ENCODE measurements at places on chromosomes 4 and X.

DNA sequence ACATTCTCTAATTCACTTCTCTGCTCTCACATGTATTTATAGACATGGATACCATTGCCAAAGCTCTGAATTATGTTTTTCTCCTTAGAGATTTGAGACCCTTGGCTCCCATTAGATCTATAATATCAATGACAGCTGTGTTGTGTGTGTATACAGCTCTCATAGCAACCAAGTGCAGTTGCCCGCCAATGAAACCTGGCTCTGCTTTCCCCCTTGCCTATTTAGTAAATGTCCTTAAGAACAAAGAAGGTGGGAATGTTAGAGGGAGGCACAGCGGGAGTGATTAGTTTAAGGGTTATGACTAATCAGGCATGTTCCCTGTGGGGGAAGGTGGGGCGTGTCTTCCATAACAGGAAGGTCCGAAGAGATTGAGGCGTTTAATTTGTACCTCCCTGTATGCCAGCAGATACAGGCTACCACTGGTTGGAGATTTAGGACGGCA lies 100.5 kb upstream of the TBC1D9 start:
- DNase-seq, result no peak

DNA sequence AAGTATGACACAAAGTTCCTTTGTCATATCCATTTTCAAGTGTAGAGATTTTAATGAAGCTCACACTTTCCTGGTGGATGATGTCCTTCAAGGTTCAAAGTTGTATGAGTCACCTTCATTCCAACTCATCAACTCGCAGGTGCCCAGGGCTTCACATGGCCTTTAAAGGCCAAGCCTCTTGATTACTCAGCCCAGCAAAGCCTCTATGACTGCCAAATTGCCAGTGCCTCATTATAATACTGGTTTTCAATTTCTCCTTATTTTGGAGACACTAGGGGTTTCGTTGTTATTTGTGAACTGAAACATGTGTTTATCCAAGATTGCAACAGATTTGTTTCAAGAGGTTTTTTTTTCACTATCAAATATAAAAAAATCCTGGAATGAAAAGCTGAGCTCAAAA lies 45.9 kb upstream of the PPP3CA start:
- no peak for DNase-seq

DNA sequence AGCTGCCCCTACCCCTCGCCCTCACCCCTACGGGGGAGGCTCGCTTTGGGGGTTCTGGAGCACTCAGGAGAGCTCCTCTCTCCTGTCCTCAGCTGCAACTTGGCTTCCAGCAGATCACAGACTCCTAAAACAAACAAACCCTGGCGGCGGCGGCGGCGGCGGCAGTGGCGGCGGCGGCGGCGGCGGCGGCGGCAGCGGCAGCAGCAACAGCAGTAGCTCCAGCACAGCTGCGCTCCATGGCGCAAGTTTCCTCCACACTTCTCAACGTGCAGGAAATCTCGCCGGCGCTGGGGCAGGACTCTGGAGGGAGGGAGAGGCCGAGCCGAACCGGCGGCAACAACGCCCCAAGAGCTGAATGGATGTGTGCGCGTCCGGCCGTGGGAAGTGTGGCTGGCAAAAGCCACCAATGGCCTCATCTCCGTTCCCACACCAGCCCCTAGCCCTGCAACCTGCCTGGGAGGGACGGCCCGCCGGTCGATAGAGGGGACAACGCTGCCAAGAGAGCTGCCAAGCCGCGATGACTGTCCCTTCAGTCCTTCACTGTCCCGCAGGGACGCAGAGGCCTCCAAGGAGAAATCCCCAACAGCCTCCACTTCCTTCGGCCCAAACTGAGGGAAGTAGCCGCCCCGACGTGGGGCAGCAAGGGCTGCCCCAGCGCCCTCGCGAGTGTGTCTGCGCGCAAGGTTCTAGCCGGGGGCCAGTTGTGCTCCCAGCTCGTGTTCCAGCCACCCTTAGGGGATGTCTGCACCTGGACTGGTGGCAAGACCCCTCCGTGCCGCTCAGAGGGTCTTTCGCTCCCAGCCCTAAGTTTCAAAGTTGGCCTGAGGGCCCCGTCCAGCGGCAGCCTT lies 775 bp downstream of the SHROOM4 start:
- no peak for DNase-seq

DNA sequence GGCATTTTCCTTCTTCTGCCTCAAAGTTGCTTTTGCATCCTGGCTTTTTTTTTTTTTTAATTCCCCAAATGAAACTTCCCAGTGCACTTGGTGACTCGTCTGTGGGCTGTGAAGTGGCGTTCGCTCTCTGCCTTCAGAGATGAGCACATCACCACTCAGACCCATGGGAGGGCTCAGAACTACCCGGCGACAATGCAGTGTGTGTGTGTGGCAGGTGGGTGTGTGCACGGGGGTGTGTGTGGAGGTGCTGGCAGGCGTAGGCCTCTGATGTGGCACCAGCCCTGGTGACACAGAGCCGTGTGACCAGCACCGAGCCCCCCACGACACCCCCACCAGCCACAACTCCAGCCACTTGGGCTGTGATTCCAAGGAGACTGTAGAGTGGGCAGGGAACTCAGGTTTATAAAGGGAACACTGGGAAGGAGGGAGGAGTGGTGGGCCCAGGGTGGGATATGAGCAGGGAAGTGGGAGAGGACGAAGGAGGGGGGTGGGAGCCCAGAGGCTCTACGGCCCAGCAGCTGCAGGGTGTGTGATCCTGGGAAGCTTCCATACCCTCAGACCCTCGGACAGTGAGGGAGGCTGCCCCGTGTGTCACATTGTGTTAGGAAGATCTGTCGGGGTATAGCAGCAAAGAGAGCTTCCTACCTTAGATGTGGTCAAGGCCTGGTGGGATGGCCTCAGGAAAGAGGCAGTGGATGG lies 6.0 kb upstream of the WFS1 start:
- no peak for DNase-seq

DNA sequence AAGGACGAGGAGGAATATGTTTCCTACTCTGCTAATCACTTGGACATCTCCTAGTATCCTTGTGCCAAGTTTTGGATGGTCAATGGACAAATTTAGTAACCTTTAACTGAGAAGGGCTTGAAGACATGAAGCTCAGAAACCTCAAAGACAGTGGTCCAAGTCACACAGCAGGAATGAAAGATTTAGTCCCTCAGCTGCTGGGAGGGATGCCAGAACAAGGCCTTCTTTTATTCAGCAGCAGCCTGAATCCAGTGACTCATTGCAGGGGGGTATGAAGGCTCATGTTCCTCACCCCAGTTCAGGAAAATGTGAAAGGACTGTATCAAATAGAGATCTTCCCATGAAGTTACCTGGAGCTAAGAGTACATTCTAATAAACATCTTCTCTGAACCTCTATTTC lies 214.9 kb upstream of the UGT8 start:
- DNase-seq, result peak; percentile 72

- DNase-seq, result peak; percentile 46
These were observed 177.6 kb downstream of the IQCM start for GRCh38 chr4:149638073-149638472.

GRCh38 chr4:145904413-145905177 lies 34.0 kb downstream of the ZNF827 start:
- DNase-seq, result no peak

- DNase-seq, result no peak
These were observed 51.4 kb downstream of the ATOH1 start for GRCh38 chr4:93879919-93880318.

GRCh38 chrX:32525234-32525633 lies 686.1 kb downstream of the DMD start:
- no peak for DNase-seq

- no peak for DNase-seq
These were observed 546 bp downstream of the ZRSR2 start for GRCh38 chrX:15790769-15791290.

DNA sequence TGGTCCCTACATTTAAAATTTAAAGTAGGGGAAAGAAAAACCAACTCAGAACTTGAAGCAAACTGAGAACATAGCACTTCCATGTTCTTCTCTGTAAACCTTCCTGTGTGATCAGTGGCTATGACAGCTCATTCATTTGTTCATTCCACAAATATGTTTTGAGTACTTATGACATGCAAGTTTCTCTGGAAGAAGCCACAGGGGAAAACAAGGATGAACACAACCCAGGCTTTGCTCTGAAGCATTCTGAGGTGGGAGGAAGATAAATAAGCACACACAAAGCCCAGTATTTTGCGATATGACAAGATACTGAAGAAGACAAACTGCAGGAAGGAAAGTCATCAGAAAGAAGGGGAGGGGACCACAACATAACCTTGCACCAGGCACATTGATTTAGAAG lies 96.4 kb downstream of the CHIC2 start:
- DNase-seq, result no peak

- DNase-seq, result no peak
These were observed 100.6 kb downstream of the AKAP4 start for GRCh38 chrX:50100188-50100587.

- DNase-seq, result no peak
These were observed 1.8 kb downstream of the EPHA5 start for GRCh38 chr4:65668201-65669089.

- DNase-seq, result no peak
These were observed 112.4 kb downstream of the RNF150 start for GRCh38 chr4:141020801-141021261.

GRCh38 chr4:62070291-62070852 lies 870.2 kb downstream of the ADGRL3 start:
- DNase-seq, result no peak

GRCh38 chr4:87211249-87211952 lies 9.0 kb downstream of the KLHL8 start:
- no peak for DNase-seq

DNA sequence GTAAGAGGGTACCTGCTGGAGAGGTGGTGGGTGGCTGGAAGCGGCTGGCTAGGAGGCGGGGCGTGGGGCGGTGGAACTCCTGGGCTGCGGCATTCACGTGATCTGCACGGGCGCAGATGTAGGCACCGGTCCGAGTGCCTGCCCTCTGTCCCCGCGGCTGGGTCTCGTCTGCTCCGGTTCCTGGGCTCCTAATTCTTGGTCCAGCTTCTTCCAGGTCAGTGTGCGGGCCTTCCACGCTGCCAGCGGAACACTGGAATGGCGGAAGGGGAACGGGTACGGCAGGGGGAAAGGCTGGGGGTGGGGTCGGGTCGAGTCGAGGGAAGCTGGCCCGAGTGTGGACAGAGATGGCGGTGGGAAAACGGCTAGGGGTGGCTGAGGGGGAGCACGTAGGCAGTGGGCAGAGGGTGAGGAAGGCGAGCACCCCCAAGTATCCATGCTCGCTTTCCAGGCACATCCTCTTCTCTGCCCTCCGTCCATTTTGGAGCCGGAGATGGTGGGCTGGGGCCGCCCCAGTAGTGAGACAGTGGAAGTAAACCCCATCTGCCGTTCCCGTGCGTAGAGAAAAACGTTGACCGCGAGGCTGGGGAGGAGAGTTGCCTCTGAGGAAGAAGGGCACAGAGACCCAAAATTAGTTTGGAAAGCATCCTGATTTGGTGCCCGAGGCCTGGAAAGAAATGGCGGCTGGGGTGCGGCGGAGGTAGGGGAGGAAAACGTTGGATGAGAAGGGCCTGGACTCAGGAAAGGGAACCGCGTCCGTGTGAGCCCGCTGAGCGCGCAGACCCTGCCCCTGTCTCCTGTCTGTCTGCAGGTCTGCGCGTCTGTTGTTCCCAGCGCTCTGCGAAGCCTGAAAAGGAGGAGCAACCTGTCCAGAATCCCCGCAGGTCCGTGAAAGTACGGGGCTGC lies at the start of gene TCEAL4:
Gene TCEAL4, plus strand, starts transcription at position 105 of the 903 bp plus-strand sequence. CDS start 1,161 bp downstream, outside the sequence.
- DNase-seq, result no peak

GRCh38 chr4:123462007-123462406 lies 65.4 kb downstream of the SPRY1 start:
- no peak for DNase-seq

- no peak for DNase-seq
These were observed 1646.9 kb upstream of the ADGRL3 start for GRCh38 chr4:59553063-59553720.

GRCh38 chr4:175309041-175309440 lies 390.9 kb downstream of the ADAM29 start:
- DNase-seq, result no peak

DNA sequence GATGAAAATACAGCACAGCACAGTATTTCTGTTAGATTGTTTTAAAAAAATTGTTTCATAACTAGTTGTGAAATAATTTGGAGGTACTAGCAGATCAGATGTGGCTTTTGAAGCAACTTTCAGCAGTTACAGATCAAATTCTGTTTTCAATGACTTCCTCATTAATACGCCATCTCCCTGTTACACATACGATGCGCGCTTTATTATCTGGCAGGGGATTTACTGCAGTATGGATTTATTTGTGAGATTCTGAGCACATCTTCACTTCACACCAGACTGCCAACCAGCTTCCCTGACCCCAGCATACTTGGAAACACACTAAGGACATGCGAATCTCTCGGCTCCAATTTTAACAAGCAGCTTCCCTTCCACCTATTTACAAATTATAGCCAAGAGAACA lies 235.5 kb upstream of the DIAPH2 start:
- no peak for DNase-seq

- no peak for DNase-seq
These were observed 578.0 kb downstream of the BCOR start for GRCh38 chrX:39519566-39520301.

GRCh38 chrX:13764281-13764680 lies 29.7 kb downstream of the OFD1 start:
- DNase-seq, result no peak

GRCh38 chr4:67685532-67685859 lies 15.5 kb downstream of the UBA6 start:
- DNase-seq, result no peak

GRCh38 chr4:60463857-60464502 lies 736.1 kb upstream of the ADGRL3 start:
- DNase-seq, result no peak

GRCh38 chr4:121146530-121146929 lies 17.6 kb downstream of the TNIP3 start:
- no peak for DNase-seq

- DNase-seq, result no peak
These were observed 7.2 kb downstream of the RPL9 start for GRCh38 chr4:39451423-39452023.

DNA sequence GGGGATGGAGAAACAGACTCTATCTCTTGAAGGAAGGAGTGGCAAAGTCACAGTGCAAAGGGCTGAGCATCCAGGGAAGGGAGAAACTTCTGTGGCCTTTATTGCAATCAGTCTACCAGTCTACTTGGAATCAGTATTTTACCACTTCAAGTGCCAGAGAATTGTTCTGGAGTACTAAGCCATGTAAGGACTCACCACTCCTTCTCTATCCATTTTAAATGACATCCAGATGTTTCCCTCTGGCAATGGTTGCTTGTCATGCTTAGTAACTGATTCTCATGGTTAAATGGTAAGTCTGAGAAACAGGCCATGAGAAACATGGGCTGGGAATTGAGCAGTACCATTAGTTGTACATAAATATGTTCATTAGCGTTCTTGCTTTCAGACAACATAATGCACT lies 21.1 kb upstream of the SMIM10 start:
- DNase-seq, result no peak

Data from AG04449 (cell line).